ENCODE measurements at places on chromosomes 16 and 17.

DNA sequence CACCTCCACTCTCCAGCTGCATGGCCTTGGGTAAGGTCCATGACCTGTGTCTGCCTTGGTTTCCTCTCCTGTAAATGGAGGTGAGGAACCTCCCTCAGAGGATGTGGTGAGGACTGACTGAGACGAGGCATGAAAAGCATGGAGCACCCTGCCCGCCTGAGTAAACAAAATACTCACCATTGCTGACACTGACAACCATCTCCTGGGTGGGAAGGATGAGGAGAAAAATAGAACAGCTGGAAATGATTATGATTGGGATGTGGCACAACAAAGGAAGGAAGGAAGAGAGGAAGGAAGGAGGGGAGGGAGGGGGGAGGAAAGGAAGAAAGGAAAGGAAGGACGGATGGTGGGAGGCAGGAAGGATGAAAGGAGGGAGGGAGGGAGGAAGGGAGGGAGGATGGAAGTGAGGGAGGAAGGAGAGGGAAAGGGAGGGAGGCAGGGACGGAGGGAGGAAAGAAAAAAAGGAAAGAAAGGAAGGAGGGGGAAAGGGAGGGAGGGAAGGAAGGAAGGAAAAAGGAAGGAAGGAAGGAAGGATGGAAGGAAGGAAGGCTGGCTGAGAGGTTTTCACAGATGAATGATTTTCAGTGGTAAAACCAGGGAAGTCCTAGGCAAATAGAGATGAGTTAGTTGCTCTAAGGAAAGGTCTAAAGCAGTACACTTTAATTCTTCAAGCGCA lies 276.5 kb upstream of the XYLT1 start:
- DNase-seq = no peak

GRCh38 chr17:73635101-73635817 lies 9.0 kb downstream of the SDK2 start:
- DNase-seq = no peak

DNA sequence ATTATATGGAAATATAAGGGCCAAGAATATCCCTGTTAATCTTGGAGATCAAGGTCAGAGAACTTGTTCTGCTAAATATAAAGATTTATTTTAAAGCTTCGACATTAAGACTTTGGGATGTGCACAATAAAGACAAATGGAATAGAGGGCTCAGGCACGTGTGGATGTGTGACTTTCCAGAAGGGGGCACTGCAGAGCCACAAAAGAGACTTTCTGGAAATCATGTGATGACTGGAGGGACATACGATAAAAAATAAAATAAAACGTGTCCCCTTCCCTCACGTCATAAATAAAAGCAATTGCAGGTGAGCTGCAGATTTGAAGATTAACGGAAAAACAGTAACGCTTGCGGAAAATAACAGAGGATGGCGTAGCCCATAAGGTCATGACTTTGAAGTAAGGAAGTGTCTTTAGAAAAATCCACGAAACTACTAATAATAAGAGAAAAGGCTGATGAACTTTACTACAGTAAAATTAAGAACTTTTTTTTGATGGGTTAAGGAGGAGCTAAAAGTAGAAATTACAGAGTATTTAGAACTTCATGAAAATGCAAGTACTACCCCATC lies 9.4 kb upstream of the ENGASE start:
- peak; percentile 66 for DNase-seq

DNA sequence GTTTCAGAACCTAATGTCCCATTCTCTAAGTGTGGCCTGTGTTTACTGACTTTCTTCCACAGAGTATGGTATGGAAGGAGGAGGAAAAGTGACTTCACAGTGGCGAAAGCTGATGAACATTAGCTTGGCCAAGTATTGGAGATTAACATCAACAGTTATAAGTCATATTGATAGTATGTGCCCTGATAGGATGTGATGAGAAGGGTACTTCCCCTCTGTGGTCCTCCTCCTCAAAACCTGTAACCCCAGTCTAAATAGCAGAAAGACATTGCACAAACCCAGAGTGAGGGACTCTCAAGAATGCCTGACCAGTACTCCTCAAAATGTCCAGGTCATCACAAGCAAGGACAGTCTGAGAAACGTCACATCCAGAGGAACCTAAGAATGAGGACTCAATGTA lies 73.1 kb downstream of the CLEC16A start:
- DNase-seq = no peak

DNA sequence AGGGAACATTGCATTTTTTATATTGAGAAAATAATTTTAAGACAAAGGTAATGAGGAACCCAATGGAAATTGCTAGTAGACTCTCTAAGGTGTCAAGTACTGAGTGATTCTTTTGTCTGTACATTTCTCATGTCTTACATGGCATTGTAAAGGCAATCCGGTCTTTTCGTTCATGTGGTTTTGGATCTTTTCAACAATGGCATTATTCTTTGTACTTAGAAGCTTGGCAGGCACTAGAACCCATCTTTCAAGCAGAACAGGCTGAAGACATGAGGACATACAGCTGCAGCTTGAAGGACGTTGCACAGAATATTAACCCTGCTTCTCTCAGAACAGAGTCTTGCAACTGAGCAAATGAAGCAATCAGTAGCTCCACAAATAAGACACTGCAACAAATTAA lies 231.5 kb upstream of the ZFHX3 start:
- no peak for DNase-seq

- no peak for DNase-seq
These were observed 19.7 kb downstream of the GINS3 start for GRCh38 chr16:58411736-58412614.

DNA sequence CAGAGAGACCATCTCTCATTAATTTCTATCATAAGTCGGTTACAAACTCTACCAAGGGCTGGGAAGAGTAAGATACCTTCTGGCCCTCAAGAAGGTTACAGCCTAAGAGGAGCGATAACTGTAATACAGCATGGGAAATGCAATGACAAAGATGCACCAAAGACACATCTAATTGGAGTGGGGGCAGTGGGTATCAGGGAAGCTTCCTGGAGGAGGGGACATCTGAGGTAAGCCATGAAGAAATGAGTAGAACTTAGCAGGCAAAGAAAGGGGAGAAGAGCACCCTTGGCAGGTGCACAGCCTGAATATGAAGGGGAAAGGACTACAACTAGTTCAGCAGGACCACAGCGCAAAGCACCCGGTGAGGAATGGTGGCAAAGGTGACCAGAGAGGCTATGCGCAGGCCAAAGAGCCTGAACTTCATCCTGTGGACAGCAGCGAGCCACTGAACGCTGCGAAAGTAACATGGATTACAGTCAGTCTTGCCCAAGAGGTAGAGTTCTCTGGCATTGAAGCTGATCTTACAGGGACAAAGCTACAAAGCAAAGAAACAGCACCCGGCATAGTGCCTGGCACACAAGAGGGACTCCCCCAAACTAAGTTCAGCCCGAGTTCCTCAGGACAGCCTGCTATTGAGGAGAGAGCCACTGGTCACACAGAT lies 2.8 kb downstream of the TBC1D10B start:
- no peak for DNase-seq

DNA sequence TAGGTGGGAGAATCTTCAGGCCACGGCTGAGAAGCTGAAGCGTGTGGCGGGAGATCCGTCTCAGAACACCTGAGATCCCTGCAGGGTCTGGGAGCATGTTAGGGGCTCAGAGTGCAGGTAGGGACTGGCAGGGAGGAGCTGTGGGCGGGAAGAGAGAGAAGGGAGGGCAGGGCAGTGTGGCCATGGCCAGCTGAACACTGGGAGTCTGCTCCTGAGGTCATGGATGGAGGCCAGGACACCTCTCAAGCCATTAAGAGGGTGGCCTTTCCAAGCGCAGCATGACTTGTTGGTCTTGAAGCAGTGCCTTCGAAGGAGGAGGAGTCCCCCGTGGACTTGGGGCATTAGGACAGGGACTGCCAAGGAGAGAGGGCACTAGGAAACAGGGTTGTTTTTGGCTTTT lies 23.7 kb downstream of the NAA60 start:
- no peak for DNase-seq

DNA sequence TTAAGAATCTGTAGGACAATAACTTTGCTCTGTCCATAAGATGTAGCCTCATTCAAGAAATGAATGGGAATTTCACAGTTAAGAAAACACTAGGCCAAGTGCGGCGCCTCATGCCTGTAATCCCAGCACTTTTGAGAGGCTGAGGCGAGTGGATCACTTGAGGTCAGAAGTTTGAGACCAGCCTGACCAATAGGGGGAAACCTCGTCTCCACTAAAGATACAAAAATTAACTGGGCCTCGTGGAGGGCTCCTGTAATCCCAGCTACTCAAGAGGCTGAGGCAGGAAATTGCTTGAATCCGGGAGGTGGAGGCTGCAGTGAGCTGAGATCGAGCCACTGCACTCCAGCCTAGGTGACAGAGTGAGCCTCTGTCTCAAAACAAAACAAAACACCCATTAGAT lies 19.9 kb upstream of the RSL1D1 start:
- DNase-seq = no peak

Data from activated CD8-positive, alpha-beta memory T cell treated with anti-CD3 and anti-CD28 coated beads, Interleukin-2, amount 10 ng/mL, durations not matched to agents 7 days and 5 days (primary cell).